ENCODE measurements at places on chromosomes 6 and 20.
A peak's percentile ranks its signal among the peaks of the same experiment; 100 is the strongest.

DNA sequence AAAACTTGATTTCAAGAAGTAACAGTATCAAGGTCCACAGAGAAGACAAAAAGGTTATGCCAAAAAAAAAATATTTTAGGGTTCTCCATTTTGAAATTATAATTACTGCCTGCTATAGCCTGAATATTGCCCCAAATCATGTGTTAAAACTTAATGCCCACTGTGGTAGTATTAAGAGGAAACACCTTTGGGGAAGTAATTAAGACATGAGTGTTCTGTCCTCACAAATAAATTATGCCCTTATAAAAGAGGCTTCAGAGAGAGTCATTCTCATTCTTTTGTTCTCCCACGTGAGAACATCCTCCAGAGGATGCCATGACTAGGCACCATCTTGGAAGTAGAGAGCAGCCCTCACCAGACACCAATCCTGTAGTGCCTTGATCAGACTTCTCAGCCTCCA is 66.2 kb downstream of the GMDS start:
- no peak for DNase-seq

- no peak for DNase-seq
These were observed 61.7 kb downstream of the RIOK1 start for GRCh38 chr6:7451326-7451725.

GRCh38 chr6:167828325-167828956 is 1.7 kb downstream of the AFDN start:
- DNase-seq, result no peak

- no peak for DNase-seq
These were observed 405.6 kb downstream of the BTBD9 start for GRCh38 chr6:38234141-38234540.

DNA sequence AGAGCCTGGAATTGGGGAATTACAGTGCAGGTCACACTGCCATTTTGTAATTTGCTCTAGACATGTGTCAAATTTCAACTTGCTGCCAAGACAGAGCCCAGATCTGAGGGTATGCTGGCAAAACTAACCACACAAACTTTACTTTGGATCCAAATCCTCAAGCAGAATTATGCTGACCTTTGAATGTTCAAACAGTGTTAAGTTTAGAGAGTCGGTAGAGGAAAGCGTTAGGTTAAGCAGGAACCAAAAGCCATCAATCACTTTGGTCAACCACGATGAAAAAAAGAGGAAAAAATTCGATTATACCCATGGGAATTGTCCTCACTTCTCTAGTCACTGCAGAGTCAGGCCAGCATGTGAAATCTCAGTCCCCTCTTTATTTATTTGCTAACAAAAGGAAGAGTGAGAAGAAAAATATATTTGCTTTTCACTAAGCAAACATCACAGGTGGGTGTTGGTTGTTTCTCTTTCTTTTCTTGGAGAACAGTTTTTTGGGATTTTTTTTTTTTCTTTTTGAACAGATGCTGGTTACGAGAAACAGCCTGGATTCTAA is 105.1 kb upstream of the ADGRF1 start:
- no peak for DNase-seq

GRCh38 chr6:8731874-8732273 is 296.5 kb upstream of the SLC35B3 start:
- no peak for DNase-seq

- no peak for DNase-seq
These were observed 57.6 kb downstream of the IMPG1 start for GRCh38 chr6:76014626-76015530.

DNA sequence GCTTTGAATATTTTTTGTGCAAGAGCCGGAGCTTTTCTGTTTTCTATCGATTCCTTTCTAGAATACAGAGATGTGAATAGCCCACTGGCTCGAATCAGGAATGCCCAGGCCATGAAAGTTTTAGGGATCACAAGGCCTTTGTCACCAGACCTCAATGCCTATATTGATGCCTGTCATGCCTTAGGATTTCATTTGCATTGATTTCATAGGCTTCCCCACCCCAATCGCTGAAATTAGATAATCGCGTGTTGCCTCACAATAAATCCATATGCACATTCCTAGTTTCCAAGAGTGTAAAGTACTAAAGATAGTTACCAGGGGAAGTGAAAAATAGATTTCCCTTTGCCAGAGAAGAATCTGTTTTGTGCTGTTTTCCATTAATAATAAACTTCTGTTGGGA is 150.8 kb downstream of the SASH1 start:
- no peak for DNase-seq

DNA sequence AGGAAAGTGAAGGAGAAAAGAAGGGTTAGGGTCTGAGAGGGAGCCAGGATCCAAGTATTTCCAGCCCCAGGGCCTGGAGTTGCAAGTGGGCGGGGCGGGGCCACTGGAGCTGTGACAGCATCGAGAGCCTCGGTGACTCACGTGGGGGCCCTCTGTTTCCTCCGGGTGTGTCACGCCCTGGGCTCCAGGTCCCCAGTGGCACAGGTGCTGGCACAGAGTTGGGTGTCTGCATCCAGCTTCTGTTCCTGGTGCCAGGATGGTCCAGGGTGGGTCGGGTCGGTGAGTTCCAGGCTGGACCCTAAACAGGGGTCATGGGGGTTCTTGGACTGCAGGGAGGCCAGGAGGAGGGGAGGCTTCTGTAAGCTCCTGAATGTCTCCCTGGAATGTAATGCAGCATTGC is 16.7 kb downstream of the RAET1L start:
- DNase-seq, result no peak

- DNase-seq, result no peak
These were observed 138.9 kb downstream of the TAF4 start for GRCh38 chr20:61926796-61927192.

DNA sequence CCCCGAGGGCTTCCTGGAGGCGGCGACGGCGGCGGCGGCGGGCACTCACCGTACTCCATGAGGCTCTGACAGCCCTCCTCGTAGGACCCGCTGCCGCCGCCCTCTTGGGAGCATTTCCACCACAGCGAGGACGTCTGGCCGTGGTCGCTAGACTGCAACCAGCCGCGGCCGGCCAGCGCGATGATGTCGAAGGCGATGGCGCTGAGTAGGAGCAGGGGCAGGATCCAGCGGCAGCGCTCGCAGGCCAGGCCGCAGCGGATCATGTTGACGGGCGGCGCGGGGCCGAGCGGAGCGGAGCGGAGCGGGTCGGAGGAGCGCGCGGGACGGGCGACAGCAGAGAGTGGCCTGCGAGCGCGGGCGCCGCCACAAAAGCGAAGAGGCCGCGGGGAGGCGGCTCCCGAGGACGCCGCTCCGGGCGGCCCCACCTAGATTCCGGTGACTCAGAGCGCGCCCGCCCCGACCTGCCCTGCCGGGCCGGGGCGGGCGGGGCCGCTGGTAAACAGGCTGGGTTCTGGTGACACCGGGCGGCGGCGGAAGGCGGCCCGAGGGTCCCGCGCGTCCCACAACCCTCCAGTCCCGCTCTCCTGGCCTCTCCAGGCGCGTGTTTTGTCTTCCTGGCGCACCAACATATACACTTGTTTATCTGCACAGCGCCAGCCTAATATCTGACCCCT is at the start of gene PERP:
Gene PERP (minus strand): TSS at position 342 of the 674 bp plus-strand sequence. CDS start 79 bp downstream, at position 263.
- DNase-seq, result peak; percentile 45

GRCh38 chr20:35854713-35855348 is 83.0 kb downstream of the PHF20 start:
- no peak for DNase-seq

DNA sequence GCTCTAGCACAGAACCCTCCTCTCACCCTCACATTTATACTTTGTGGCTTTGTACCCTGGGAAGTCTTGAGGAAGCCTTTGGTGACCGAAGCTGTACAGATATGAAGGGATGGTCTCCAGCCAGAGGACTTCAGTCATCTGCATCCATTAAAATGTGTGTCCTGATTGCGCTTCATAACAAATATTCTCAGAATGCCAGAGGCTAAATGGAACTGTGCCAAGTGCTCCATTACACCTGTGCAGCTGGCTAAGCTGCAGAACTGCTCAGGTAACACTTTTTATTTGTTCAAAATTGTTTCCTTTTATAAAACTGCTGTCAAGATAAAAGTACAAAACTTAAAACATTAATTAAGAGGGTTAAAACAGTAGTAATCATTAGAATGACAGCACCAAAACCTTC is 22.3 kb downstream of the TPBG start:
- no peak for DNase-seq

DNA sequence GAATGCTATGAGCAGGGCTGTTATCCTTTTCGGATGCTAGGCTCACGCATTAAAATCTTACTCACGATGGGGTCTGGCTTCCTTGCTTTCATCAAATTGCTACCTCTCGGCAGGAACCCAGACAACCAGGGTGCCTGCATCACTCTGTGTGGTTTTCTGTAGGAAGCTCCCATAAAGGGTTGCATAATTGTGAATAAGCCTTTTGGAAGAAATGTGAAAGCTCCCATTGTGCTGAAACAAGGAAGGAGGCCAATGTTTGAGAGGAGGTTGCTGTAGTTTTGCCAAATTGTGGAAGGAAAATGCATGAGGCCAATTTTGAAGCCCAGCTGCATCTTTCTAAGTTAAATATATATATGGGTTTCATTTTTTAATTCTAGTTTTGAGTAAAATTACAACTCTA is 615.5 kb downstream of the C6orf118 start:
- DNase-seq, result no peak

DNA sequence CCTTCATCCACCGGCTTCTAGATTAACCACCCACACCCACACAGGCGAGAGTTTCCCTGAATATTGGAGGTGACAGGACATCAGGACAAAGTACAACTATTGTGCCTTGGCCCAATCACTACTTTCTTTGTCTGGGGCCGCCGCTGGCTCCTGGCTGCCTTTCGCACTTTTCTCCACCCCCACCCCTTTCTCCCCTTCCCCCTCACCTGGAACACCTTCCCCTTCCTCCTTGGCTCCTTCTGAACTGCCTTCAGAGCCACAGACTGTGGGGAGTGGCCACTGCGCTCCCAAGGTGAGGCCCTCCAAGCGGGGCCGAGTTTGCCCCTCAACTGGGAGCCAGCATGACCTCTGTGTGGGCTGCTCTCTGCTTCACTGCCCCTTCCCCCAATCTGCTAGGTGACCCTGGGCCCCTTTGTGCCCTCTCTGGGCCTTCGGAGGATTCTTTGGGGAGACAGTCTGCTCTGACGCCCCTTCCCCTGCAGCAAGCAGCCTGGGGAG is 3.0 kb upstream of the VEGFA start:
- DNase-seq, result no peak

- no peak for DNase-seq
These were observed 63.0 kb downstream of the ARID1B start for GRCh38 chr6:156840136-156840535.

DNA sequence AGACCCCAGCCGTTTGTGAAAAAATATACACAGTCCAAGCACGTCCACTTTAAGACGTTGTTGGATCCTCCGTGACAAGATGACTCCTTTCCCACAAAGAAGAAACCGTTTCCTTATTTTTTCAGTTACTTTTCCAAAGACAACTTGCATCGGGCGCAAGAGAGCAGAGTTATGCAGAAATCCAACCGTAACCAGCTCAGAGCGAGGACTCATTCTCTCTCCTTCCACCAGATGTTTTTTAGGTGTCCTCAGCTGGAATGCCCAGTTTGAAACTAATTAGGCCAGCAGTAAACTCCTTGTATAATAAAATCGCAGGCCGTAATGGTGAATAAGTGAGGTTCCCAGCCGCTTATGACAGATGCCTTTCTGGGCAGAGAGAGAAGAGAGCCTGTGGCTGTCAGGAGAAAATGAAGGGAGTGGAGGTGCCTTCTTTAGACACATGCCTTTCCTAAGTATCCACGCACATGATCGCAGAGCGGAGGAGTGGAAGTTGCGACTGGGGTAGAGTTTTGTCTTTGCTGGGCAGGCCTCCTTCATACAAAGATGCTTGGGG is 2.8 kb downstream of the EYA2 start:
- no peak for DNase-seq

DNA sequence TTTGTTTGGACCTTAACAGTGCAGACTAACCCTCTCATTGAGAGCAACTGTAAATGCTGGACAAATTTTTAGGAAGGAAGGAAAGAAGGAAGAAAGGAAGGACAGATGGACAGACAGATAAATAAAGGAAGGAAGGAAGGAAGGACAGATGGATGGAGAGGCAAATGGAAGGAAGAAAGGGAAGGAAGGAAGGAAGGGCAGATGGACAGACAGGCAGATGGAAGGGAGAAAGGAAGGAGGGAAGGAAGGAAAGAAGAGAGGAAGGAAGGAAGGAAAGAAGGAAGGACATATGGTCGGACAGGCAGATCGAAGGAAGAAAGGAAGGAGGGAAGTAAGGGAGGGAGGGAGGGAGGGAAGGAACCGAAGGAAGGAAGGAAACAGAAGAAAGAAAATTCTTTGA is 388.5 kb upstream of the CDH4 start:
- no peak for DNase-seq

GRCh38 chr6:64782877-64783276 is 924.1 kb downstream of the EYS start:
- no peak for DNase-seq

DNA sequence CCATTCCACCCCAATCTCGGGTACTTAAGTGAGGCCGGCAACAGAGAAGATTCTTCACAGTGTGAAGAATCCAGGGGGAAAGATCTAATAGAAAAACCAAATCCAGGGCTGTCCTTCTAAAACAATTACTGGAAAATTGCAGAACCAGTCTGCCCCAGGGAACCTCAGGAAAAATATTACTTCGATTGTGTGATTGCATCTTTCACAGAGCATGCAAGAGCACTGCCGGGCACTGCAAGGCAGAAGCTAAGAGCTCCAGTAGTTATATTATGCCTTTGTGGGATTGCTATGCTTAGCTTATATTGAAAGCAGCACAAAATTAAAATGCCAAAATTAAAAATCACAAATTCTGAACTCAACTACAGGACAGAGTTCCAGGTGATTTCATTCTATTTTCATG is 175.9 kb downstream of the HACE1 start:
- no peak for DNase-seq

DNA sequence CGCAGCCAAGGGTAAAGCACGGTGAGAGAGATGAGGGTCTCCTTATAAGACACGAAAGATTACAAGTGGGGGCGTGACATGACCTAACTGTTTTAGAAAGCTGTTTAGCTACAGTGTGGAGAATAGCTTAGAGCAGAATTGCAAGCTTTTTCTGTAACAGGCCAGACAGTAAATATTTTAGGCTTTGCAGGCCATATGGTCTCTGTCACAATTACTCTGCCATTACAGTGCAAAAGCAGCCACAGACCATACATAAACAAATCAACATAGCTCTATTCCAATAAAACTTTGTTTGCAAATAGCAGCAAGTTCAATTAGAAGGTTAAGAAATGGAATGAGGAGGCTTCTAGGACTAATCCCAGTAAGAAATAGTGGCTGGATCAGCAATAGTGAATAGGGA is 16.8 kb downstream of the PGM3 start:
- DNase-seq, result no peak

- DNase-seq, result no peak
These were observed 767.3 kb downstream of the TFAP2A start for GRCh38 chr6:9647599-9647998.

GRCh38 chr20:49935746-49936152 is 448 bp upstream of the RNF114 start:
- no peak for DNase-seq

GRCh38 chr6:153873541-153873940 is 165.5 kb upstream of the OPRM1 start:
- no peak for DNase-seq

- DNase-seq, result no peak
These were observed 140.4 kb upstream of the CITED2 start for GRCh38 chr6:139514819-139515218.

- no peak for DNase-seq
These were observed 179.5 kb upstream of the SYNDIG1 start for GRCh38 chr20:24289737-24290481.
